Effector memory CD4-positive, alpha-beta T cell (primary cell): ENCODE measurements at places on chromosomes 11 and 22.

DNA sequence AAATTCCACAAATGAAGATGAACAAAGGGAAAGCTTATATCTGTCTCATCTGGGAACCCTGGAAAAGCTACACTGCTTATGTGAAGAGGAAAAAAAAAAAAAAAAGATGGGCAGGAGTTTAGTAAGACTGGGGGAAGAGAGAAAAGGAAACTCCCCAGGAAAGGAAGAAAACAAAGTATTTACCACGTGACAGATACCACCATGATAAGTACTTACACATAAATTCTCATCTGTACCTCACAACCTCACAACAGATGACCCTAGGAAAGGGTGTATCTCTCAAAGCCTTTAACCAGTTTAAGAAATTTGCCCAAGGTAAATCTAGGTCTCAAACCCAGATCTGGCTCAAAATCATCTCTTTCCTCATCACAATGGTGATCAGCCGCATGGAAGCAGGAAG, 77.1 kb downstream of the GAB2 start:
- DNase-seq = no peak

GRCh38 chr22:39598017-39598965, 27.7 kb downstream of the CACNA1I start:
- DNase-seq = peak; percentile 56

DNA sequence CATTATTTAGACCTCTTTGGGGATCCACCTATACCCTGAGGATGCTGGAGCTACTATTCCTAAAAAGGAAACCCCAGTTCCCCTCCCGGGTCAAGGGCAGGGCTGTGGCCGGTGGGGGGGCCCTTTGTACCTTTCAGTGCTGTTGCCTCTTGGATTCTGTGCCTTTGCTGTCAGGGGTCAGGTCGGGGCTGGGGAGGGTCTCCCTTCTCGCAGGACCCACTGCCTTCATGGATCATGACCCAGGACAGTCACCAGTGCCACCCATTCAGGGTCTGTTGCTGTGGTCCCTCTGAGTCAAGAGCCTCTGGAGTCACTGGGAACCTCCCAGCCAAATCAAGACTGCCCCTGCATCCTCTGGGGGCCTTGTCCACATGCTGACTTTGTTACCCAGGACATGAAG, 78.1 kb upstream of the CCND1 start:
- no peak for DNase-seq

- peak; percentile 51 for DNase-seq
These were observed 1.1 kb upstream of the ATG16L2 start for GRCh38 chr11:72812967-72813739.

DNA sequence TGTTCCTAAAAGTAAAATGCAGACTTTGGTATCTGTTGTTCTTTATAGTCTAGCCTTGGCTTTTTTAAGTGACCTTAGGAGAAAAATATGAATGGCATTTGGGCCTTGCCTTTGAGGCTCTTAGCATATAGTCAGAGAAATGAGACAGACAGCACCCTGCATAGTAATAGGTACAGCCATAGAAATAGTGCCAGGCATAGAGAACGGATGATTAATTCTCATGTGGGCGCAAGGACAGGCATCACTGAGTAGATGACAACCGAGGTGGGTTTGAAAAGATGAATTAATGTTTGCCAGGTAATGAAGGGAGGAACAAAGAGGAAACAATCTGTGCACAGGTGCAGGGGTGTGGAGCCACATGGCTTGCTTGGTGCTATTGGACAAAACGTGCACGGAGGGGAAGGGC, 90.5 kb downstream of the BMAL1 start:
- DNase-seq = no peak

DNA sequence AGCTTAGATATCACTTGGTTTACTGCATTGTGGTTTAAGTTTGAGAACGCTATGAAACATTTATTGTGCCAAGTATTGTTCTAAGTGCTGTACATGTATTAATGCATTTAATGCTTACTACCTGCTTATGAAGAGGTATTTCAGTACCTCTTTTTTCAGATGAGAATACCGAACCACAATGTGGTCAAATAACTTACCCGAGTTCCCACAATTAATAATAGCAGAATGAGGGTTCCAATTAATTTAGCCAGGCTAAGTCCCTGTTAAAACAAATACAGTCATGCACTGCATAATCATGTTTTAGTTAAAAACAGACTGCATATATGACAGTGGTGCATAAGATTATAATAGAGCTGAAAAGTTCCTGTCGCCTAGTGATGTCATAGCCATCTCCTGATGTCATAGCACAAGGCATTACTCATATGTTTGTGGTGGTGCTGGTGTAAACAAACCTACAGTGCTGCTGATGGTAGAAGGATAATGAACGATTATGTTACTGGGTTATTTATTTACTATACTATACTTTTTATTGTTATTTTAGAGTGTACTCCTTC, 4.3 kb downstream of the ZC3H12C start:
- DNase-seq = no peak

GRCh38 chr11:101428918-101429317, 154.9 kb downstream of the TRPC6 start:
- no peak for DNase-seq

GRCh38 chr11:83951521-83951920, 665.4 kb upstream of the CCDC90B start:
- DNase-seq = no peak

DNA sequence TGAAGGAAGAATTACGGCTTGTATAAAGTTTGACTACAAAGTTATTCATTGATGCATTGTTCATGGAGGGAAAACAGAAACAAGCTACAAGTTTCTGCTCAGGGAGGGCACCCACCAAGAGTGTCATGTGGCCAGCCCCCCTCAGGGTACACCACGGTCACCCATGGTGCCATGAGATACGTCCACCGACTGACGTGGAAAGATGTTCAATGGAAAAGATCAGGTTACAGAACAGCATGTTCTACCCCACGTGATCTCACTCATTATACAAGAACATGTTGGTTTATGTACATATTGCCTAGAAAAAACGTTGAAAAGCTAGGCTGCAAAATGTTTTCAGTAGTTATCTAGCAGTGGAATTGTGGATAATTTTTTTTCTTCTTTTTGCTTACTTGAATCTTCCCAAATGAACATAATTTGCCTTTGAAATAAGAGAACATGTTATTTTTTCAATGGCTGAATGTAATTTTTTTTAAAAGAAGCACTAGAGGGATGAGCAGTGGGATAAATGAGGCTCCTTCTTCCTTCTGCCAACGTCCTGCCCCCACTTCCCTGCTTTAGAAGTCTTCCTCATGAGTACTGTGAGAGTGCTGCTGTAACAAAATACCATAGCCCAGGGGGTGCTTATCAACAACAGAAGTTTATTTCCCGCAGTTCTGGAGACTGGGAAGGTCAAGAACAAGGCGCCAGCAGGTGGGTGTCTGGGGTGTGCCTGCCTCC, 22.5 kb downstream of the RCN1 start:
- DNase-seq = no peak

DNA sequence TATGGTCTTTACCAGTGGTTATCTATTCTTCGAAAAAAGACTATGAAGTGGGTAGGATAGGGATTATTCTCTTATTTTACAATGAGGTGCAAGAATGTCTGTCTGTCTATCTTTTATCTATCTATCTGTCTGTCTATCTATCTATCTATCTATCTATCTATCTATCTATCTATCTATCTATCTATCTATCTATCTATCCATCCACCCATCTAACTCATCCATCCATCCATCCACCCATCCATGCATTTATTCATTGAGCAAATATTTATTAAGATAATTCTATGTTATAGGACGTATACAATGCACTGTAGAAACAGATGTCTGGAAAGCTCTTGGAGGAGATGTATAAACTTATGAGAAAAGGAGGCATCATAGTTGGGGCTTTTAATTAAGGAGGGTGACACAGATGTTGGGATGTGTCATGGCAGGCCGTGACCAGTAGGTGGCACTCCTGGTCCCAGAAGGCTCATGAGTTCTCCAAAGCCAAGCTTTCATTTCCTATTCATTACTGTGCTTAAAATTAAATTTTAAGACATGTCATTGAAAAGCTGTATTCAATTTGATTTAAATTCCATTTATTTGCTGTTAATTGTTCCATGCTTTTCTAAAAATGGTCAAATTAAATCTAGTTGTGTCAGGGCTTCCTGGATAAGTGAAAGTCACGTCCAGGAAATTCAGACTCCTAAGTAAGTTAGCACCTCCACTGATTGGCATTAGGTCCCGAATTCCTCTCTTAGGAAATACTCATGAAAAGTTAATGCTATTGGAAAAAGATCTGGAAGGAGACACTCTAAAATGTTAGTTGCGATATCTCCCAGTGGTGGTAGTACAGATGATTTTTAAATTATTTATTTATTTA, 19.0 kb upstream of the E2F8 start:
- DNase-seq = peak; percentile 9

- DNase-seq = no peak
These were observed 18.6 kb downstream of the CCDC73 start for GRCh38 chr11:32775908-32776307.

DNA sequence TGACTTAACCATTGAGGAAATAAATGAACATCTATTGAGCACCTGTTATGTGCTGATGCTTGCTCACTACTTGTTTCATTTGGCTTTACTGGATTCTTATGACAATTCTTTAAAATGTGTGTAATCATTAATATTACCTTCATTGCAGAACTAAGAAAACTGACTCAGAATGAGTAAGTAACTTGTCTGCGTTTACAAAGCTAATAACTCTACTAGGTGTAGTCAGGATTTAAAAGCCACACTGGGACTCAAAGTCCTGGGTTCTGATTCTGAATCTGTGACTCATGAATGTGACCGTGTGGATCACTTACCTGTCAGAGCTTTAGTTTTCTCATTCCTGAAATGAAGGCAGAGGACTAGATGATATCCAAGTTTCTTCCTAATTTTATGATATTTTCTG, 23.4 kb upstream of the KIRREL3 start:
- DNase-seq = no peak

DNA sequence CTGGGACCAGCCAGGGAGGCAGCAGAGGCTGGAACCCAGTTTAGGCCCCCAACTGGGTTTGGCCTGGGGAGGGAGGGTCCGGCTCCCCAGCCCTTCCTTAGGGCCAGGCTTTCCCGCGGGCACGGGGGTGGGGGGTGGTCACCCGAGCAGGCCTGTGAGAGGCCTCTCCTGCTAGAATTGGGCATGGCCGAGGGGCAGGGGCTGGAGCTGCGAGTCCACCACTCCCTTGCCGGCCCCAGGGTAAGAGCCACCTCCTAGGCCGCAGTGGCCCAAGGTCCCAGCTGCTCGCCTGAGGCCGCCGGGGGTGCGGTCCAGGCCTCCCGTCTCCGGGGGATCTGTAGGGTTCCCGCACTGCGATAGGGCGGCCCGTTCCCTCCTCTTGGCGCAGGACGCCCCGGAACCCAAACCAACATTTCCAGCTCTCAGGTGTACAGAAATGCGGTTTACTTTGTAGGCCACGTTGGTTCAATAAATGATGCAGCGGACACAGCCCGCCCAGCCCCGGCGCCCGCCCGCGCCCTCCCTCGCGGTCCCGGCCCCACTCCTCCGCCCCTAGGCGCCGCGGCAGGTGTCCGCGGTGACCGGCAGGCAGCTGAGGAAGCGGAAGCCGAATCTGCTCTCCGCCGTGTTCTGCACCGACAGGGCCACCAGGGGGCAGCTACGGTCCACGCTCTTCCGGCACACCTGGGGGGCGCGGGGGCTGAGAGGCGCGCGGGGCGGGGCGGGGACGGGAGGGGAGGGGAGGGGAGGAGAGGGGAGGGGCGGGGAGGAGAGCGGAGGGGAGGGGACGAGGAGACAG, 5.9 kb downstream of the LMNTD2 start:
- DNase-seq = peak; percentile 63
